ENCODE measurements at places on chromosomes 6 and 20.

DNA sequence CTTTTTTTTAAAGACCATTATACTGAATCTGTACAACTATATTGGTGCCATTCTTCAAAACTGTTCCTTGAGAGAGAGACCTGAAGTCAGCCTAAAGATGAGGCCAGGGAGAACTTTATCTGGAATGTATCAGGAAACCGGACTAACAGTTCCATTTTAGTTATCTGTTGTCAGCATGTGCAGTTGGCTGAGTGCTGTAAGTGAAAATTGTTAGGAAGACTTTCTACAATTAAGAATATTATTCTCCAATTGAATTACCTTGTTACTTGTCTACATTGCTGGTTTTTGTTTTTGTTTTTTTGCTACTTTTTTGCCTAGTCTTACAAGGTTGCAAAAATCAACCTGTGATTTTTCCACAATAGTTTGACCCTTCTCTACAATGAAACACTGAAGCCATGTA, 7.5 kb downstream of the CEP57L1 start:
- no peak for DNase-seq

DNA sequence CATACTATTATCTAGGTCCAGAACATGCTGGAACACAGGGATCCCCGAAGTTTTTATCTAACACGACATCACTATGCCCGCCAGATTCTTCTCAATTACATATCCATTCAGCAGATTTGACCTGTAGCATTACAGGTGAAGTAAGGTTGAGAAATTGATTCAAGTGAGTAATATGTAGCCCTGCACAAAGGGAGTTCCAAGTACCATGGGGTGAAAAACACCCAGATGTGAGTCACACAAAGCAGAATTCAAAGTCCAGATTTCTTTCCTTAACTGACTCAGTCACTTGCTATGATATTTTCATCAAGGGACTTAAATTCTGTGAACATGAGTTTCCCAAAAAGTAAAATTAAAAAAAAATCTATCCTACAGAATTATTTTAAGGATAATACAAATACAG, 655.4 kb upstream of the PTCHD4 start:
- DNase-seq: no peak

GRCh38 chr6:83097204-83097603, 29.7 kb downstream of the DOP1A start:
- DNase-seq: no peak

GRCh38 chr6:105051941-105052471, 95.1 kb downstream of the LIN28B start:
- no peak for DNase-seq

DNA sequence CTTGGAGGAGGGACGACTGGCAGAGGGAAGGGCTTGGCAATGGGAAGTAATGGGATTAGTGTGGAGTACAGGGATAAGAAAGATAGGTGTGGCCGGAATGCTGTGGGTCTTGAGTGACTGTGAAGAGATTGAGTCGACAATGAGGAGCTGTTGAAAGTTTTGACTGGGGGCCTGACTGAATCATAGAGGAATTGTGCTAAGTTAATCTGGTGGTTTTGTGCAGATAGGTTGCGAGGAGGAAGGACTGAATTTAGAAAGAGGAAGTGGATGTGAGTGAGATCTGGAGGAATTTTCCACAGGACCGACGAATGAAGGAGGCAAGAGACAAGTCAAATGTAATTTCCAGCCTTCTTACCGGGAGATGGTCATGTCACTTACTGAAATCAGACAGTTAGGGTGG, 143.9 kb upstream of the RALGAPA2 start:
- no peak for DNase-seq

- DNase-seq: no peak
Observed at GRCh38 chr6:129133770-129134192, 250.8 kb downstream of the LAMA2 start.

DNA sequence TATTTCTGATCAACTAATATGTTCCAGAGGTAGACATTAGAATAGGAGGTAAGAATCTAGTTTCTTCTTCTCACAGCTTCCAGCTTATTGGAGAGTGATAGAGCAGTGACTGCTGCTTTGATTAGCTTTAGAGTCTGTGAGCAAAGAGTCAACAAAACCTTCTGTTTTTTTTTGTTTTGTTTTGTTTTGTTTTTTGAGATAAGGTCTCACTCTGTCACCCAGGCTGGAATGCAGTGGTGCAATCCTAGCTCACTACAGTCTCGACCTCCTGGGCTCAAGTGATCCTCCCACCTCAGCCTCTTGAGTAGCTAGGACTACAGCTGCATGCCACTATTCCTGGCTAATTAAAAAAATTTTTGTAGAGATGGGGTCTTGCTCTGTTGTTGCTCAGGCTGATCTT, 39.3 kb downstream of the TSBP1 start:
- no peak for DNase-seq

- no peak for DNase-seq
Observed at GRCh38 chr20:24533449-24533848, 64.0 kb downstream of the SYNDIG1 start.

GRCh38 chr6:39375405-39375804, 52.9 kb upstream of the KCNK16 start:
- no peak for DNase-seq

- DNase-seq: no peak
Observed at GRCh38 chr6:12578751-12579150, 137.8 kb upstream of the PHACTR1 start.

DNA sequence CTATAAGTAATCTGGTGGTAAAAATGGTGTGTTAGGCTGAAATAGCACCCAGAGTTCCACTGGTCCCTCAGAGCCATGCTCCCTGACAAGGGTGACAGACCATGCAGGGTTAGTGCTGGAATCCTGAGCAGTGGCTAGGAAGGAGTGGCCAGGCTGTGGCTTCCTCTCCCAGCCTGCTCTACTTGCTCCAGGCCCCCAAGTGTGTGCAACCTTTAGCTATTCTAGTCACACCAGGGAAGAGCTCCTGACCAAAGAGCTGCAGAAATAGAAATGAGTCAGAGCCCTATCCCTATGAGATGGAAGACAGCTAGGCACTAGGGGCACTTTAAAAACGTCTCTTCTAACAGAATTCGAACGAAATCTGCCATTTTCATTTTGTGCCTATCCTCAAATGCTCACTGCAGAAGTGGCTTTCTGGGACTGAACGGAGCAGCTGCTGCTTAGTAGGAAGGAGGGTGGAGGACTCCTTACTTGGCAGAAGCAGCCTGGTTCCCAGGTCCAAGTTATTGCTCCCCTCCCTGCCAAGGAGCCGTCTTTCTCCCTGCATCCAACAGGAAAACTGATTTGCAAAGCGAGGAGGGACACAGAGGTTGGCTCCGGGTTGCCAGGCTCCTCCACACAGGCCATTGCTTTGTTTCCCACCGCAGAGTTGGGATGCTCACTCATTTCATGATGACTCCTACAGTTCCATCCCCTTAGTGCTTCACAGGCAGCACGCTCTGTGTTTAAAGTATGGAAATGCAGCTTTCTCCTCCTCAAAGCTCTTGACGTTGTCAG, 754.5 kb downstream of the C6orf118 start:
- no peak for DNase-seq

- DNase-seq: no peak
Observed at GRCh38 chr20:53294804-53295203, 298.8 kb downstream of the ZNF217 start.

DNA sequence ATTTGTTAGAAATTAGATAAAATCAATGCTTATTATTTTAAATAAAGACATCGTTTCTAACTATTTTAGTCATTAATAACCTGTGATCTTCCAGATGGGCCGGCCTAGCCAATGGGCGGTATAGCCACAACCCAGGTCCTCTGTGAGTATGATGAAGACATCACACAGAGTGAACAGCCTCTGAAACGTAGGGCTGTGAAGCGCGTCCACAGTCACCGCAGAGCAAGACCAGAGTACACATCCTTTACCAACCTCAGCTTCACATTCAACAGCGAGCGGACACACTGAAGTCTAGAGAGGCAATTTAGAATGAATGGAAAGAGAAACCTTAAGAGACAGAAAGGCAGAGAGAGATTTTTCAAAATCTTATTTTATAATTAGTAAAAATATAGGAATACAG, 125.0 kb upstream of the RPS6KA2 start:
- no peak for DNase-seq

DNA sequence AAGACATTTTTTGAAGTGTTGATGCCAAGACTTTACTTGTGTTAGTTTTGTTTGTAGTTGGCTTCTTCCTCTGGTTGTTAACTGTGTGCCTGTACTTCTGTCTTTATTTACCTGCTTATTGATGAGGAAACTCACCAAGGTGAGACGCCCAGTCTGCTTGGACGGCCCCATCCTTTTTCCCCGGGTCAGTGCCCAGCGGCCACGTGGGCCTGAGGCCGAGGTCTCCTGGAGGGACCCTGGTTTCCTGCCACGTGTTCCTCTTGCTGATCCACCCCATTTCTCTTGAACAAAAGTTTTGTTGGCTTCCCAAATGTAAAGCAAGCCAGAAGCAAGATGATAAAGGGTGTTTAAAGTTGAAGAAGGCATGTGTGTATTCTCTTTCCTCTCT, 24.8 kb downstream of the DUSP22 start:
- DNase-seq: no peak

DNA sequence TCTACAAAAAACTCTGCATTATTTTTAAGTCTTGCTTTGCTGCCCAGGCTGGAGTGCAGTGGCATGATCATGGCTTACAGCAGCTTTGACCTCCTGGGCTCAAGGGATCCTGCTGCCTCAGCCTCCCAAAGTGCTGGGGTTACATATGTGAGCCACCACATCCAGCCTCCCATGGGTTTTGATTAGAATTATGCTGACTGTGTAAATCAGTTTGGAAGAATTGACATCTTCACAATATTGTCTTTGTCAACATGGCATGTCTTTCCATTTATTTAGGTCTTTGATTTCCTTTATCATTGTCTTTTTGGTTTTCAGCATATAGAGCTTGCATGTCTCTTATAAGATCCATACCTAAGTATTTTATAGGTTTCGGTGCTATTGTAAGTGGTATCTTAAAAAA, 13.2 kb upstream of the APCDD1L start:
- no peak for DNase-seq

- no peak for DNase-seq
Observed at GRCh38 chr6:41373627-41373918, 38.2 kb downstream of the NCR2 start.

- no peak for DNase-seq
Observed at GRCh38 chr20:62355516-62355877, 11.6 kb downstream of the LAMA5 start.

GRCh38 chr20:25549843-25550477, 35.4 kb downstream of the NINL start:
- DNase-seq: no peak

DNA sequence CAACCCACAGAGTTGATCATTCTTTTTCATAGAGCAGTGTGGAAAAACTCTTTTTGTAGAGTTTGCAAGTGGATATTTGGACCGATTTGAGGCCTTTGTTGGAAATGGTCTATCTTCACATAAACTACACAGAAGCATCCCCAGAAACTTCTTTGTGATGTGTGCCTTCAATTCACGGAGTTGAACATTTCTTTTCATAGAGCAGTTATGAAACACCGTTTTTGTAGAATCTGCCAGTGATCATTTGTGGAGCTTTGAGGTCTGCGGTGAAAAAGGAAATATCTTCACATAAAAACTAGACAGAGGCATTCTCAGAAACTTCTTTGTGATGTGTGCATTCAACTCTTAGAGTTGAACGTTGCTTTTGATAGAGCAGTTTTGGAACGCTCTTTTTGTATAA, 618.4 kb upstream of the ZNF337 start:
- DNase-seq: no peak

GRCh38 chr6:14454473-14454775, 336.9 kb downstream of the CD83 start:
- DNase-seq: no peak

DNA sequence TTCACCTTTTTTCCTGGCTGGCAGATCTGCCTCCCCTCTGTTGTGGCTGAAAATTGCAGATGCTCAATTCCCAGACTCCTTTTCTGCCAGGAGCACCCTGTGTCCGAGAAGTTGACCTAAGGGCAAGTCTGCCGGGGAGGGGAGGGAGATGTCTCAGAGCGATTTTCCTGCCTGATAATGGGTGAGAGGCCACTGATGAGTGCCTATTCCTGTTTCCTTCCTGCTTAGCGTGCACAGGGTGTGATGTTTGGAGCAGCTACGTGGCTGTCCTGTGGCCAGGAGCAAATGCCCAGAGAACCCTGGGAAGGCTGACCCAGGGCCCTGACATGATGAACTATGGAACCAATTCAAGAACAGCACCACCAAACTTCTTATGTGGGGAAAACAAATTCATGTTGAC, 22.5 kb downstream of the SOX4 start:
- DNase-seq: no peak

DNA sequence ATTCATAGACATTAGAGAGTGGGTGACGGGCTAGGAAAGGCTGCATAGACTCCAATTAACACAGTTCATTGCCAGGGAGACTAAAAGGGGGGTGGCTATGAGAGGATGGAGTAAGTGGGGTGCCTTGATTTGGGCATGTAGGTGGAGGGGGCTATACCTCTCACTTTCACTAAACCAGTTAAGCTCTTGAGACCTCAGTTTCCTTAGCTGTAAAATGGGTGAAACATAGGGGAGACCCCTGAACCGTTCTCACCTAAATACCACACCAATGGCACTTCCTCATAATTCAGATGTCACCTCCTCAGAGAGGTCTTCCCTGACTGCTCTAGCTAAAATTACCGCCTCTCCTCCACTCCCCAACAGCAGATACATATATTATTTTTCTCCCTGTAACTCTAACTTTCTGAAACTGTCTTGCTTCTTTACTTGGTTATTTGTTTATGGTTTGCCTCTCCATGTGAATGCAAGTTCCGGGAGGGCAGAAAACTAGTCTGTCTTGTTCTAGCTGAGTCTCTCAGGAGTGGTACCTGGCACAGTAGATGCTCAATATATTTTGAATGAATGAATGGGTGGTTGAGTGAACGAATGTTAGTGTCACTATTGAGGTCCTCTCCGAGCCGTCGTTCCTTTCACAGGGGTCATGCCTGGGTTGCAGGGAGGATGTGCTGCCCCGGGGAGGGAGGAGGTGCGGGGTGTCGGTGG, 615 bp upstream of the EYA2 start:
- no peak for DNase-seq

DNA sequence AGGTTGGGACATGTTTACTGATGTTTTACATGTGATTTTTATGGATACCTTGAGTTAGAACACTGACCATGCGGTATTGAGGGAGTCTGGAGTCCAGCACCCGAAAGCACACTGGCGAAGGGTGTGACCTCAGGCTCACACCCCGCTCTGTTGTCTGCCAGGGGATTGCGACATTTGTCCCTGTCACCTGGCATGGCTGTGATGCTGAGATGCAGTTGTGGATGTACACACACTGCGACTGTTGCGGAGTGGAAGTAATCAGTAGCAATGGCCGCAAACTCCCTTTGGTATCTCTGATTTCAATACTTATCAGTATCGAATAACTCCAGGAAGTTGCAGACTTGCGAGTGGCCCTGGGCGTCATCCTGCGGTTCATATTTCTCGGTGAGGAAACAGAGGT, 43.2 kb downstream of the CDH4 start:
- no peak for DNase-seq

Measured in HAP-1 (cell line).